Naive thymus-derived CD8-positive, alpha-beta T cell (primary cell): ENCODE measurements at places on chromosomes 7 and 10. TPM values are rescaled to one million over a fixed set of nuclear protein-coding genes. Genes with fewer than 3 reads are reported as not detected.
A peak's percentile ranks its signal among the peaks of the same experiment; 100 is the strongest.

- peaks cover 20% of the 10 kb centered on the region for H3K4me1 ChIP-seq
- no peak overlapping the region for H3K27ac ChIP-seq
These were observed 87.9 kb downstream of the KMT2E start for GRCh38 chr7:105101864-105102263.

The TACC2 gene
- total RNA-seq: not detected

The SNX8 gene
- total RNA-seq: 7.6 TPM

- H3K36me3 ChIP-seq: no peaks in the 10 kb centered on the region
These were observed 913 bp downstream of the ADCYAP1R1 start for GRCh38 chr7:31052841-31053601.

The DOCK4 gene
- 1.3 TPM for total RNA-seq

- H3K4me3 ChIP-seq: no peak overlapping the region
- no peak overlapping the region for H3K27ac ChIP-seq
- no peaks in the 10 kb centered on the region for H3K4me1 ChIP-seq
- H3K36me3 ChIP-seq: no peaks in the 10 kb centered on the region
These were observed 630.8 kb downstream of the ANKRD7 start for GRCh38 chr7:118855290-118855689.

GRCh38 chr7:55023841-55024505 lies 5.2 kb downstream of the EGFR start:
- peaks cover 4% of the 10 kb centered on the region for H3K36me3 ChIP-seq
- no peaks in the 10 kb centered on the region for H3K4me1 ChIP-seq
- H3K27me3 ChIP-seq: peaks cover 24% of the 10 kb centered on the region
- H3K27ac ChIP-seq: no peak overlapping the region
- DNase-seq: no peak

GRCh38 chr7:70694971-70695794 lies 436.8 kb upstream of the GALNT17 start:
- H3K27me3 ChIP-seq: peaks cover 17% of the 10 kb centered on the region
- peaks cover 18% of the 10 kb centered on the region for H3K4me1 ChIP-seq
- H3K36me3 ChIP-seq: no peaks in the 10 kb centered on the region
- DNase-seq: no peak
- H3K4me3 ChIP-seq: peak overlapping the region; percentile 90

DNA sequence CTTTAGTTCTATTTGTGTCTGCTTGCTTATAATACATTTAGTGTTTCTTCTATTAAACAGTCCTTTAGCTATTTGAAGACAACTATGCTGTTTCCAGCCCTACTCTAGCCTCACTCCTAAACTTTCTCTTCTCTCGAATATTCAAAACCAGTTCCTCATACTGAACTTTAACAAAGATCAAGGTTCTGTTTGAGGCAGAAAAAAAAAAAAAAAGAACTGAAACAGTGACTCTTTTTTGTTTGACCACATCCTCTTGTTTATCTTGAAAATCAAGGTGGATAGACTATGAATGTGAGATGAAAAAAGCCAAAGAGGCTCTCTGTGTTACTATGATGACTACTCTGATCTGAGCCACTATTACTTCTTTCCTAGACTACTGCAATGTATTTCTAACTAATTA lies 154.3 kb downstream of the ZNF365 start:
- H3K4me3 ChIP-seq: peak overlapping the region; percentile 31
- peaks cover 45% of the 10 kb centered on the region for H3K4me1 ChIP-seq
- DNase-seq: peak; percentile 82
- peak overlapping the region; percentile 69 for H3K27ac ChIP-seq
- H3K36me3 ChIP-seq: no peaks in the 10 kb centered on the region
- no peaks in the 10 kb centered on the region for H3K27me3 ChIP-seq

The NDUFB8 gene
- 170 TPM for total RNA-seq

GRCh38 chr10:56028298-56029132 lies 332.5 kb downstream of the ZWINT start:
- no peak overlapping the region for H3K4me3 ChIP-seq
- no peaks in the 10 kb centered on the region for H3K4me1 ChIP-seq
- H3K27ac ChIP-seq: no peak overlapping the region
- H3K36me3 ChIP-seq: no peaks in the 10 kb centered on the region
- no peak for DNase-seq

DNA sequence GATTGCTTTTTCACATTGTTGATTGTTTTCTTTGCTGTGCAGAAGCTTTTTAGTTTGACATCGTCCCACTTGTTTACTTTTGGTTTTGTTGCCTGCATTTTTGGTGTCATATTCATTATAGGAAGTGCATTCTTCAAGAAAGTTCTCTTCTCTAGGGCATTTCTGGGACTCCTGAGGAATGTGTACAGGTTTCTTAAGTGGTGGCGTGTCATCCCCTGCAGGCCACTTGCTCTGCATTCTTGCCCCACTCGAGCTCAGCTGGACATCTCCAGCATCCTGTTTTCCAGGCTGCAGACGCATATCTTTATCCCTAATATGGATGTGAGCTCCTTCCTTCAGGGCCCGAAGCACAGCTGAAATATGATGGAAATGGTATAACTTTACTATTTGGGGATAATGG lies 255.6 kb upstream of the HABP2 start:
- no peak overlapping the region for H3K27ac ChIP-seq
- H3K4me1 ChIP-seq: peaks cover 7% of the 10 kb centered on the region
